A549 (cell line): ENCODE measurements at places on chromosomes 12 and 14. TPM values are rescaled to one million over a fixed set of nuclear protein-coding genes. Genes with fewer than 3 reads are reported as not detected.
A peak's percentile ranks its signal among the peaks of the same experiment; 100 is the strongest.

The MAP1LC3B2 gene
- polyA plus RNA-seq = 1.4 to 2.9 TPM (median 2.1 TPM) in 3 replicates

The MMP14 gene
- polyA plus RNA-seq = 1.1 to 2.0 TPM (median 1.5 TPM) in 3 replicates

The CLEC1A gene
- polyA plus RNA-seq = not detected in 3 replicates

The TMPRSS12 gene
- not detected in 3 replicates for polyA plus RNA-seq

The TMEM52B gene
- 0.05 to 0.08 TPM (median 0.05 TPM) in 3 replicates for polyA plus RNA-seq

The BDKRB2 gene
- 12.1 to 19.6 TPM (median 13.9 TPM) in 3 replicates for polyA plus RNA-seq

DNA sequence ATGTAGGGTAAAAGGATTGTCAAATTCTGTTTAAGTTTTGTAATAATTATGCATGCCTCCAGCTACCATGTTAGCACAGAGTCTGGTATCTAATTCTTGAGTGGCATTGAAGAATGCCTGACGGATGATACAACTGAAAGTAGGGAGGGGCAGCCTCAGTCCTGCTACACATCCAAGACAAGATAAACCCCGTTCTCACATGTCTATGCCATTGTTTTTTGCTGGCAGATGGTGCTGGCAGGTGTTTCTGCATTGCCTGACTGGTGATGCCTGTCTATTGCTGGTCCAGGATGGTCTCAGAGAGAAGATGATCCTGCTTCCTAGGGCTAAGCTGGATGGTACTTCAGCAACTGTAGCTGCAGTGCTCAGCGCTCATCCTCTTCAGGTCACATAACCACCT lies 245.8 kb upstream of the NAV3 start:
- no peak for DNase-seq

GRCh38 chr12:58880639-58881038 lies 39.7 kb downstream of the LRIG3 start:
- no peak for DNase-seq

GRCh38 chr14:72844524-72844923 lies 49.4 kb downstream of the DPF3 start:
- no peak for DNase-seq

GRCh38 chr12:113245695-113246477 lies 24.6 kb downstream of the TPCN1 start:
- DNase-seq = peak; percentile 68

DNA sequence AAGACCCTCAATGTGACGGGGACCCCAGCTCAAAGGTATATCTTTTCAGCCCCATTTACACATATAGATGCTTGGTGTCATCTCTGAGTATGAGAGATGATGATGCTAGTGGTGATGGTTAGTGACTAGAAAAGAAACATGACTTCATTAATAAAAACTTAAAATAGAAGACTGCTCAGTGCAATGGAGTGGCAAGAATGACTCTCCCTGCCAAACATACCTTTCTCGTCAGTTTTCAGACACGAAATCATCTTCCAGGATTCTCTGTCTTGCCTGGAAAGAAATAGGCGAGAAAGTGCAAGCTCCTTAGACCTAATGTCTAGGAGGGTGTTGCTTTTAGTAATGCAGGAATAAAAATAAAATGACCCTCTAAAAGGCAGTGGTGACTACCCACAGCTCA lies 71.7 kb downstream of the TPH2 start:
- DNase-seq = no peak

DNA sequence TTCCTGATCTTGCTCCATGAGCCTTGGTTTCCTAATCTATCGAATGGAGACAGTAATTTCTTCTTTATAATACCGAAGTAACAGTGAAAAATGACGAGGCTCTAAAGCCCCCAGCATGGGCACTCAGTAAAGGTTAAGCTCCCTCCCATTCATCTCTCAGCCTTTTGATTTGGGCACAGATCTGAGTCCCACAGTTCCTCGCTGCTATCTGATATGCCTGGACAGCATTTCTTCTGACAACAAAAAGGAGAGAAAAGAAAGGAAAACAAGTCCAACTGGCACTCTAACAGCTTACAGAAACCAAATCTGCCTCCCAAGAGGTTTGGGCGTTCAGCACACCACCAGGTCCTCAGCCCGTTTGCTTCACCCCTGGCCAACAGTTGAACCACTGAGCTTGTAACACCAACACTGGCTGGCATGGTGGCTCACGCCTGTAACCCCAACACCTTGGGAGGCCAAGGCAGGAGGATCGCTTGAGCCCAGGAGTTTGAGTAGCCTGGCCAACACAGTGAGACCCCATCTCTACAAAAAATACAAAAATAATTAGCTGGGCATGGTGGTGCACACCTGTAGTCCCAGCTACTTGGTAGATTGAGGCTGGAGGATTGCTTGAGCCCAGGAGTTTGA lies 19.5 kb downstream of the CCDC88C start:
- DNase-seq = no peak

GRCh38 chr14:91336093-91336450 lies 81.5 kb downstream of the CCDC88C start:
- DNase-seq = no peak

DNA sequence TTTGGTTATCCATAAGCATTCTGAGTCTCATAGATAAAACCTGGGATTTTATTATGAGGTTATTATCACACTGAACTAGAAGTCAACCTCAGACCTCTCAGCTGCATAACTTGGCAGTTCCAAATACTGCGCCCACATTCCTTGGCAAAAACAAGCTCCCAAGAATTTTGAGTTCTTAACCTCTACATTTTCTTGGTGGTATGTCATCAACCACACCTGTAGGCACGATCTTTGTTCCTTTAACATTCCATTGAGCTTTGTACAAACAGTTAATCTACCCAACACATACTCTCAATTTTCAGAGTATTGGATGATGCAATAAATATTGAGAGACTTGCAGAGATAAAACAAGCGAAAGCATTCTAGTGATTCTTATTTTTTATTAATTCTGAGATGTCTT lies 371.8 kb upstream of the PRICKLE1 start:
- peak; percentile 44 for DNase-seq

GRCh38 chr12:12107678-12108077 lies 36.9 kb downstream of the BCL2L14 start:
- DNase-seq = no peak

DNA sequence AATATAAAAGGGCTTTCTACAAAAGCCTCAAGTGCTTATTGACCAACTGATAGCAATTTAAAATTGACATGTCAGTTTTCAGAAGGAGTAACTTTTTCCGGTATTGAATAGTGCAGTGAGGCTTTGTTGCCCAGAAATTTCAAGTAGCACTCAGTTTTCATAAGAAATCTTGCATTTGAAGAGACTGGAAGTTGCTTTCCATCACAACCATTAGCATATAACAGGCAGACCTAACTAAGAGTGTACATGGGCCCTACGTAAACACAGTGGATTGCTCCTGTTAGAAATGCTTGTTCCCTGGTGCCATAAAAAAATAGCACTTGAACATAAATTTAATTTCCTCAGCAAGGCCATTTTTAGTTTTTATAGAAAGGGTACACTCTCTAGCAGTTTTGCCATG lies 117.9 kb downstream of the TMTC2 start:
- DNase-seq = no peak

DNA sequence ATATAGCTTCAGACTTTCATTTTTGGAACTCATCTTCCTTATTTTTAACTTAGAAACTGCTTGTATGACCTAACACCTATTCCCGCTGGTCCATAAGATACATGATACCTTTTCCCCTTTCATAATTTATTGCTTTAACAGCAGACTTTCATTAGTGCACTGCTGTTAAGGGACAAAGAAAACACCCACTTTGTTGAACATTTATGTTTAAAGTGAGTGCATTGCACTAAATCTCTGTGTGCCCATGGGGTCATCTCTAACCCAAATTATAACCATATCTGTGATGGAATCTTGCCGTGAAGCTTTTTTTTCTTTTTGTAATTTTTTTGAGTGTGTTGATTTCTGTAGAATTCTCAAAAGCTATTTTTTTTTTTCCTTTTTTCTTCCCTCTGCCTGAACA lies 261.8 kb downstream of the TMTC2 start:
- no peak for DNase-seq

- peak; percentile 88 for DNase-seq
Measured at GRCh38 chr12:53561590-53561953, 54.3 kb upstream of the NPFF start.

DNA sequence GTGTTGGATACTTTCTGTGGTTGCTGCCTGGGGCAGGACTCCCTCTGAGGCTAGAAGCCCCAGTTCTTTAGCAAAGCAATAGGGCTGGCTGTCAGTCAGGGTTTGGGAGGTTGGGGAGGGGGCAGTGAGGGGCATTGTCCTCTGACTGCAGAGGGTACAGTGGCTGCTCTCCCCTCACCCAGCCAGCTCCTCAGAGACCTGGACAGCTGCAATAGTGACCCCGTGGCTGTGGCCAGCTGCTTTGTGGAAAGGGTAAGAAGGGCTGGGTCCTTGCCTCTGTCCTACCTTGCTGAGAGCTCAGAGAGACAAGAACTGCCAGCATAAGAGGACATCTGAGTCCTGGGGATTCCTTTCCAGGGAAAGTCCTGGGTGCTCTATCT lies 25.8 kb downstream of the PLEKHG3 start:
- no peak for DNase-seq

DNA sequence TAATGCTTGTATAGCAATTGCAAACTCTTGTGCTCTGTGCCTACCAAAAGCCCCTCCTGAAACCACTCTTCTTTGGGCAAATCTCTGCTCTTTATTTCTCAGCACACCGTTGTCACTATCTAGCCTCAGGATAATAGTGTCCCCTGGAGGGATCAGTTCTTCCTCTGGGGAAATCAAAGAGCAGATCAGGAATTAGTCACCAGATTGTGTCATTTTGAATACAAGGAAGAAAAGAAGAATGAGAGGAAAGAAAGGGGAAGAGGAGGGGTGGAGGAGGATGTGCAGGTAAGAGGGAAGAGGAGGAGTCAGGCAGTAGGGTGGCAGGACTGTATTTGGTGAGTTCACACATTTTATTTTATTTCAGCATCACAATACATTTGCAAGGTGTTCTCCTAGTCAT lies 256.4 kb downstream of the GRIN2B start:
- no peak for DNase-seq

DNA sequence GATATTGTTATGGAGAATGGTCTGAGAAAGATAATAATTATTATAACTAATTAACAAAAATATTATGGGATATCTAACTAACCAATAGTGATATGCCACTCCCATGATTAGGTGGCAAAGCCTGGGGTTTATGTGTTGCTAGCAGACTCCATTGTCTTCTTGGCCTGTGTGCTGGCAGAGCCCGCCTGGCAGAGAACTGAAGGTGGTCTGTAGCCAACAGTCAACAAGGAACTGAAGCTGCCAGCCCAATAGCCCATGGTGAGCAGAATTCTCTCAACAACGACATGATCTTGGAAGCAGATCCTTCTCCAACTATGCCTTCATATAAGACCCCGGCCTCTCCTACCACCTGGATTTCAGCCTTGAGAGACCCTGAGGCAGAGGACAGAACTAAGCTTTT lies 258.8 kb downstream of the SLC15A4 start:
- DNase-seq = no peak
